ENCODE measurements at places on chromosomes 7 and 10.

GRCh38 chr10:49666054-49666615 lies 13.3 kb upstream of the C10orf53 start:
- no peaks in the 10 kb centered on the region for H3K27me3 ChIP-seq
- no peaks in the 10 kb centered on the region for H3K36me3 ChIP-seq
- no peak for DNase-seq
- no peak overlapping the region for H3K4me3 ChIP-seq

DNA sequence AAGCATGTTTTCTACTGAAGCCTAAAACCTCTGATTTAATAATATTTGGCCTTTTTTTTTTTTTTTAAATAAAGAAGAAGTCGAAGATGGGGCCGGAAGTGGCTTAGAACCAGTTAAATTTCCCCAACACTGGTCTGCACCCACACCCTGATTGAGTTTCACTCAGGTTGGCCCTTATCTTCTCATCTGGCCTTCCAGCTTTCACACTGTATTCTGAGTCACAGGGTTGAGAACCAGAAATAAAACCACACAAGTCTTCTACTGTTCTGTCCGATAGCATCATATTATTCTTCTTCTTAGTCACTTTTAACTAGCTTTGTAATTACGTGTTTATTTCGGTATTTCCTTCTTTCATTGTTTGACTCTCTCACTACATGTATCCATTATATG lies 9.9 kb downstream of the ZNF365 start:
- H3K27me3 ChIP-seq = no peaks in the 10 kb centered on the region
- no peak for DNase-seq
- H3K4me1 ChIP-seq = no peaks in the 10 kb centered on the region
- no peaks in the 10 kb centered on the region for H3K36me3 ChIP-seq
- no peak overlapping the region for H3K4me3 ChIP-seq

GRCh38 chr7:94486216-94486615 lies 23.4 kb upstream of the CASD1 start:
- DNase-seq = no peak
- no peaks in the 10 kb centered on the region for H3K36me3 ChIP-seq
- H3K4me3 ChIP-seq = no peak overlapping the region
- H3K27me3 ChIP-seq = no peaks in the 10 kb centered on the region

GRCh38 chr7:37297546-37297945 lies 151.1 kb downstream of the ELMO1 start:
- no peak overlapping the region for H3K4me3 ChIP-seq
- H3K27me3 ChIP-seq = no peaks in the 10 kb centered on the region
- H3K4me1 ChIP-seq = peaks cover 8% of the 10 kb centered on the region
- DNase-seq = no peak
- no peak overlapping the region for H3K27ac ChIP-seq

GRCh38 chr10:113214331-113214730 lies 264.3 kb downstream of the TCF7L2 start:
- no peak overlapping the region for H3K27ac ChIP-seq
- DNase-seq = no peak
- H3K4me3 ChIP-seq = no peak overlapping the region
- H3K4me1 ChIP-seq = no peaks in the 10 kb centered on the region
- no peaks in the 10 kb centered on the region for H3K36me3 ChIP-seq
- no peaks in the 10 kb centered on the region for H3K27me3 ChIP-seq

GRCh38 chr10:119007211-119007574 lies 22.3 kb upstream of the NANOS1 start:
- H3K4me1 ChIP-seq = peaks cover 14% of the 10 kb centered on the region
- H3K27ac ChIP-seq = peak overlapping the region; percentile 18
- H3K4me3 ChIP-seq = no peak overlapping the region
- no peaks in the 10 kb centered on the region for H3K36me3 ChIP-seq
- no peaks in the 10 kb centered on the region for H3K27me3 ChIP-seq
- DNase-seq = no peak

GRCh38 chr10:218798-219197 lies 83.5 kb downstream of the ZMYND11 start:
- H3K27ac ChIP-seq = no peak overlapping the region
- H3K4me3 ChIP-seq = no peak overlapping the region
- H3K36me3 ChIP-seq = no peaks in the 10 kb centered on the region
- H3K4me1 ChIP-seq = peaks cover 7% of the 10 kb centered on the region

DNA sequence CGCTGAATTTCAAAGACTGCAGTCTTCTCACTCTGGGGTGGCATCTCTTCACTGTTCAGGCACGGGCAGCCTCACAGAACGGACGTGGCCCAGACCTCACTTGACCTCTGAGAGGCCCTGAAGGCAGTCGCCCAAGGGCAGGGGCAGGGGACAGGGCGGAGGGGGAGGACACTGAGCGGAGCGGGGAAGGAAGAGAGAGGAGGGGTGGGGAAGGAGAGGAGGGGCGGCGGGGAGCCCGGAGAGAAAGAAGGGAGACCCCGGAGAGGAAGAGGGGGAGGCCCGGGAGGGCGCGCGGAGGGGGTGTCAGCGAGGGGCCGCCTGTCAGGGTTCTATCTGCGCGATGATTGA lies 58.7 kb upstream of the COMTD1 start:
- DNase-seq = no peak
- H3K36me3 ChIP-seq = no peaks in the 10 kb centered on the region
- peak overlapping the region; percentile 74 for H3K4me3 ChIP-seq
- H3K27ac ChIP-seq = peak overlapping the region; percentile 87

GRCh38 chr10:86017841-86018734 lies 348.5 kb downstream of the GRID1 start:
- DNase-seq = no peak
- no peaks in the 10 kb centered on the region for H3K36me3 ChIP-seq
- H3K27ac ChIP-seq = no peak overlapping the region
- no peaks in the 10 kb centered on the region for H3K4me1 ChIP-seq
- H3K27me3 ChIP-seq = no peaks in the 10 kb centered on the region

DNA sequence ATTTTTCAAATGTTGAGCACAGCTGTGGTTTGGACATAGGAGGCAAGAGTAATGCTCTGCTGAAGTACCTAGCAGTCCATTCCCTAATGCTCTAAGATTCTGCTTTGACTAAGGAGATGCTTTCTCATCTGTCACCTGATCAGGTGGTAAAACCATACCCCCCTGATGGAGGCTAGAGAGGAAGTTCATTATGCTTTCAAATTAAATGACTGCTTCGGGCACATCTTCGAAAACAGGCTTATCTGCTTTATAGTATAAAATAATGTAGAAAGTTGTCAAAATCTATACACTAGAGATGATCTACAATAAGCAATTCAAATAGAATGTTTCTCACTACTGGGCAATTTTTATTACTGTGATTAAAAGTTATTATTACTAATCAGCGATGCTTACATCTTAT lies at the start of gene GNAT3:
TSS of gene GNAT3 (minus strand) at position 101 of the 400 bp plus-strand sequence. CDS start 138 bp downstream, outside the sequence.
- no peak for DNase-seq
- H3K4me3 ChIP-seq = no peak within 1 kb of the TSS
- H3K27me3 ChIP-seq = no peaks in the 10 kb centered on the region
- no peak within 1 kb of the TSS for H3K27ac ChIP-seq
- H3K4me1 ChIP-seq = no peaks in the 10 kb centered on the region

DNA sequence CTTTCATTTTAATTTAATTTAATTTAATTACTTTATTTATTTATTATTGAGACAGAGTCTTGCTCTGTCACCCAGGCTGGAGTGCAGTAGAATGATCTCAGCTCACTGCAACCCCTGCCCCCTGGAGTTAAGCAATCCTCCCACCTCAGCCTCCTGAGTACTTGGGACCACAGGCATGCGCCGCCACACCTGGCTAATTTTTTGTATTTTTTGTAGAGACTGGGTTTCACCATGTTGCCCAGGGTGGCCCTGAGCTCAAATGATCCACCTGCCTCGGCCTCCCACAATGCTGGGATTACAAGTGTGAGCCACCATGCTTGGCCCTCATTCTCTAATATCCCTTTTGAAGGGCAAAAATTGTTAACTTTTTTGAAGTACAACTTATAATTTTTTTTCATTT lies 92.9 kb downstream of the XRCC2 start:
- no peaks in the 10 kb centered on the region for H3K4me1 ChIP-seq
- H3K36me3 ChIP-seq = no peaks in the 10 kb centered on the region
- H3K4me3 ChIP-seq = no peak overlapping the region
- H3K27ac ChIP-seq = no peak overlapping the region
- H3K27me3 ChIP-seq = no peaks in the 10 kb centered on the region

DNA sequence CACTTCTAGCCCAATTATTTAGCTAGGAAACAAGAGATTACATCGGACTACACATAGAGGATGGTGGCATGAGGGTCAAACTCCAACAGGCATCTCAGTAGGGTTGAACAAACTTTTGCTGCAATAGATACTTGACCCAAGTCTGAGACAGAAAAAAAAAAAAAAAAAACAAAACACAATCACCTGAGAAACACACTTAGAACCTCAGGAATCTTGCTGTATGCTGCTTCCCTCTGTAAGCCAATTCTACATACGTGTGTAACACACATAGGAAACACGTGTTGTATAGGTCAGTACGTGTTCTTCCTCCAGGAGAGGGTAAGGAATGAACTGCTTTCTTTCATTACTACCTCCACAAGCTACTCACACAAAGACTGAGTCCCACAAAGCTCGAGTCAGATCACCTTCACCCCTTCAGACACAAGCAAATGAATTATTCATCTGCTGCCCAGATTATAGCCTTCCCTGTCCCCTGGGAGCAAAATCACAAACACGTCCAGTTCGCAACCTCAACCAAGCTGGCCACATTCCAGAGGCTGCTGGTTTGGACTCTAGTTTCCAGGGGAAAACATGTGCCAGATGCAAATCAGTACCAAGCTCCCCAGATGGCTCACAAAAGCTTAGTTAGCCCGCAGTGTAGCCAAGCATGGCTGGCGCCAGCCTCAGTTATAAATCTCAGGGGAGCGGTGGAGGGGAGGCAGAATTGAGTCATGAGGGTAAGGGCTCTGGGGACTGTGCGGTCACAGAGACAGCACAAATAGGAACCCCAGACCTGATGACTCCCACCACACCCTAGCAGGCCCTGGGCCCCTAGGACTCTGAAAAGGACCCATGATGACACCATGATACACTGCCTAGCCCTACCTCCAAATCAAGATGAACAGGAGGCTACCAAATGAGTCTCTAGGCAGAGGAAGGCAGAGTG lies 15.1 kb downstream of the PSAP start:
- no peaks in the 10 kb centered on the region for H3K27me3 ChIP-seq
- peaks cover 16% of the 10 kb centered on the region for H3K36me3 ChIP-seq
- peak; percentile 84 for DNase-seq
- H3K27ac ChIP-seq = peak overlapping the region; percentile 85
- H3K4me1 ChIP-seq = peaks cover 61% of the 10 kb centered on the region

- DNase-seq = no peak
- H3K27ac ChIP-seq = no peak overlapping the region
Observed at GRCh38 chr7:130410868-130411541, 29.8 kb downstream of the CEP41 start.

- no peak for DNase-seq
- no peaks in the 10 kb centered on the region for H3K36me3 ChIP-seq
- no peak overlapping the region for H3K27ac ChIP-seq
- no peak overlapping the region for H3K4me3 ChIP-seq
- no peaks in the 10 kb centered on the region for H3K4me1 ChIP-seq
Observed at GRCh38 chr7:49707891-49708290, 65.5 kb upstream of the VWC2 start.

GRCh38 chr7:29449569-29450260 lies 113.9 kb upstream of the PRR15 start:
- no peaks in the 10 kb centered on the region for H3K4me1 ChIP-seq
- no peak overlapping the region for H3K4me3 ChIP-seq
- H3K27ac ChIP-seq = no peak overlapping the region
- DNase-seq = no peak
- no peaks in the 10 kb centered on the region for H3K36me3 ChIP-seq

DNA sequence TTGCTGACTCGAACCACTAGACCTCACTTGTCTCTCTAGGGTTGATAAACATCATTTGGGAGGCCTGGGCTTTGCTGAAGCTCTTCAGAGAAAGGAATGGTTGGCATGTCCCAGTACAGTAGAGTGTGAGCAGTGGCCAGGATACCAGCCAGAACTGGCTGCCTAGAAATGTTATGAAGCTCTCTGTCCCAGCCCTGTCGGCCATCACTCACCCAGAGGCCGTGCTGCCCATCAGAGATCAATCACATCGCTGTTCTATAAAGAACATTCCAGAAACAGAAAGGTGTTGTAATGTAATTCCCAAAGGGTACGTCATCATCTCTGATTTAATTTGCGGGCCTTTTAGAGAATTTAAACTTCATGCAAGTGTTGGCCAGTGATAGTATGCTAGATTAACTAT lies 111.5 kb downstream of the PRPF18 start:
- no peaks in the 10 kb centered on the region for H3K27me3 ChIP-seq
- peaks cover 24% of the 10 kb centered on the region for H3K36me3 ChIP-seq
- DNase-seq = no peak
- H3K27ac ChIP-seq = no peak overlapping the region
- H3K4me1 ChIP-seq = no peaks in the 10 kb centered on the region

- DNase-seq = no peak
- H3K27me3 ChIP-seq = no peaks in the 10 kb centered on the region
- H3K4me1 ChIP-seq = peaks cover 70% of the 10 kb centered on the region
- no peak overlapping the region for H3K27ac ChIP-seq
- H3K36me3 ChIP-seq = peaks cover 12% of the 10 kb centered on the region
- no peak overlapping the region for H3K4me3 ChIP-seq
Observed at GRCh38 chr7:105044449-105045070, 30.6 kb downstream of the KMT2E start.

- no peaks in the 10 kb centered on the region for H3K36me3 ChIP-seq
- H3K27me3 ChIP-seq = no peaks in the 10 kb centered on the region
- no peak overlapping the region for H3K27ac ChIP-seq
- no peaks in the 10 kb centered on the region for H3K4me1 ChIP-seq
- no peak overlapping the region for H3K4me3 ChIP-seq
Observed at GRCh38 chr7:11410656-11411644, 421.0 kb downstream of the THSD7A start.

DNA sequence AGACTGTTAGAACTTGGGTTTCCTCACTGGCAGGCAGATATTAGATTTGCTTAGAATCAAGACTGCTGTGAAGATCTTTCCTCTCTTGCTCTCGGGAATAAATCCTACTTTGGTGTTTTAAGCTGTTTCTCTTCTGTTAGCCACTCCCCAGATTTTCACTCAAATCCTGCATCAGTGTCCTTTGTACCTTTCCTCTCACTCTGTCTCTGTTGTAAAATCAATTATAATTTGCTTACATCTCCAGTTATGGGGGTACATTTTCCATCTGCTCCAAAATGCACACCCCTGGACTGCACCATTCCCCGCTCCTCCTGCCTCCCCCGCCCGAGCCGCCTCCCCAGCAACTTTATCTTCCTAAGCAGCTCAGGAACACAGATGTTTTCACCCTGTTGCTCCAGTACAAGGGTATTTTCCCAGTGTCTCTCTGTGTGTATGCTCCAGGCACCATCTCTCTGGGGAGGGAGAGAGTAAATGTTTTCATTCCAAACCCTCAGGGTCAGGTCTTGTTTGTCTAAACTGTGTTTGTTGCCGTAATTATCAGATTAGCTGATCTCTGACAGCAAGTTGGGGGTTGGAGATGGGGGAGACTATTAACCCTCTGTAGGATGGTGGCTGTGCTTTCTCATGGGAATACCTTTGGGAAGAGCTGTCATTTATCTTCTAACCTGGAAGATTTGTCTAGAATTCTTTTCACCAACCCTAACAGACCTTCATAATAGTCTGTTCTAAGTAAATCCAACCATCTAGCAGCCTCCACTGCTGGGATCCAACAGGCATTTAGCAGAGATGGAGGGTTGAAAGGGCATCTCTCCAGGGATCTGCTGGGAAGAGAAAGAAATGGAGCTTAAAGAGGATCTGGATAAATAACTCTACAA lies 20.4 kb upstream of the GOT1 start:
- no peaks in the 10 kb centered on the region for H3K36me3 ChIP-seq
- H3K27ac ChIP-seq = no peak overlapping the region
- H3K27me3 ChIP-seq = no peaks in the 10 kb centered on the region
- no peak overlapping the region for H3K4me3 ChIP-seq
- no peak for DNase-seq
